ENCODE measurements at places on chromosomes 16 and 17. TPM values are rescaled to one million over a fixed set of nuclear protein-coding genes. Genes with fewer than 3 reads are reported as not detected.

DNA sequence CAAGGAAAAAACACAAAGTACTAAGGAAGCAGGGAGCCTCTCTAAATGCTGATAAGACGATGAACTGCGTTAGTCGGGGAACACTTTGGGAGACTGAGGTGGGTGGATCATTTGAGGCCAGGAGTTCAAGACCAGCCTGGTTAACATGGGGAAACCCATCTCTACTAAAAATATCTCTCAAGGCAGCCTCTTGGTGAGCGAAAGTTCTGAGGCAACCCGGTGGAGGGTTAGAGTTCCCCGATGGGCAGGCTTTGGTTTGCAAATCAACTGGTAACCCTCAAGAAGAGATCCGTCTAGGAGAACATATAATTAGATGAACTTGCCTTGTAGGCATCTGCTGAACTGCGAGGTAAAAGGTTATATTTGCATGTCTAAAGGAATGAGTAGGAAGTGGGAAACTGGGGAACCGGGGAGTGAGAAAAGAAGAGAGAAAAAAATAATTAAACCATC, 44.6 kb downstream of the WSB1 start:
- no peak for DNase-seq

Gene ITGAD
- 0.43 TPM for polyA plus RNA-seq

DNA sequence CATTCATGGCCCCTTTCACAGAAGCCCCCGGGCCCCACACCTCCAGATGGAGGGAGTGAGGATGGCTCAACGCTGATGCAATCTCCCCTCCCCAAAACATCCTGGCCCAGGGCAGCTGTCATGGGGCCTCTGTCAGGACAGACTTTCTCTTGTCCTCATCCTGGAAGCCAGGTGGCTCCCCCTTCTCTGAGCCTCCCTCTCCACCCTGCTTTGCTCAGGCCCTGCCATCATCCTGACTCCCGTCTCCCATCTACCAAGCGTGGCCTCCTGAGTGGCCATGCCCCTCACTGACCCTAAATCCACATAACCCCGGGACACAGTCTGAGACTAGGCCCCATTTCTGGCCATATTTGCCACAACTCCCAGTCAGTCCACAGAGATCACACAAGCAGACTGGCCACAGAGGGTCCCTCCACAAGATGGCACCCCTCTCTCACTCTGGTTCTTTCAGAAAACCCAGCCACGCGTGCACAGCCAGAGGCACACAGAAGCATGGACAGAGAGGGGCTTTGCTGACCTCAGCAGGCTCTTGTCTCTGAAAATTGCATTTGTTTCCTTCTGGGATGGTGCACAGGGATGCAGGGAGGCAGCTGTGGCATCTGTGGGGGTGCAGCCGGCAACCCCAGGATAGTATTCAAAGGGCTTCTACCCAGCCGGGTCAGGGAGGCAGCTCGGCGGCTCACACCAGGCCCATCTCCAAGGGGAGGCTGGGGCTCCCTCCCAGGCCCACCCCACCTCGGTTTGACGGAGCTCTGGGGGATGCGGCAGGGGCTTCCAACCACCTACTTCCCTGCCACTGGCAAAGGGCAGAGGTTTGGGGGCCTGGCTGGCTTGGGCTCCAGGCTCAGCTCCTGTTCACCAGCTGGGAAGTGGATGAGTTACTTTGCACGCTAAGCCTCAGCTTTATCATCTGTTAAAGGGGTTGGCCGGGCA, 16.9 kb downstream of the DOC2B start:
- no peak for DNase-seq

DNA sequence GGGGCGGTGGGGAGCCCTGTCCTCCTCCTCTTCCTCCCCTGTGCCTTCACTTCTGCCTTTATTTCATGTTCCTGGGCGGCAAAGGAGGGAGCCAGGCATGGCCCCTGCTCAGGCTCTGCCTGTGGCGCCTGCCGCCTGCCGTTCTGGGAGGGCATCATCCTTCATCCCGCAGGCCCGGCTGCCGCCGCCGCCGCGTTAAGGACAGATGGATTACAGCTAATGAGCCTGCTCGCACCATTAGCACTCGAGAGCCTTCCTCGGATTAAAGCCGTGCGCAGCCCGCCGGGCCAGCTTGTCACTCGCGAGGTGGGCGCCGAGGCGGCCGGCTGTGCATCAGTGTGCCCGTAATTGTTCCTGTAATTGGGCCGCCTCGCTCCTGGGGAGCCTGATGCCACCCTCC, 127.7 kb upstream of the GSE1 start:
- no peak for DNase-seq

Gene HDAC5
- polyA plus RNA-seq = 66.1 TPM

DNA sequence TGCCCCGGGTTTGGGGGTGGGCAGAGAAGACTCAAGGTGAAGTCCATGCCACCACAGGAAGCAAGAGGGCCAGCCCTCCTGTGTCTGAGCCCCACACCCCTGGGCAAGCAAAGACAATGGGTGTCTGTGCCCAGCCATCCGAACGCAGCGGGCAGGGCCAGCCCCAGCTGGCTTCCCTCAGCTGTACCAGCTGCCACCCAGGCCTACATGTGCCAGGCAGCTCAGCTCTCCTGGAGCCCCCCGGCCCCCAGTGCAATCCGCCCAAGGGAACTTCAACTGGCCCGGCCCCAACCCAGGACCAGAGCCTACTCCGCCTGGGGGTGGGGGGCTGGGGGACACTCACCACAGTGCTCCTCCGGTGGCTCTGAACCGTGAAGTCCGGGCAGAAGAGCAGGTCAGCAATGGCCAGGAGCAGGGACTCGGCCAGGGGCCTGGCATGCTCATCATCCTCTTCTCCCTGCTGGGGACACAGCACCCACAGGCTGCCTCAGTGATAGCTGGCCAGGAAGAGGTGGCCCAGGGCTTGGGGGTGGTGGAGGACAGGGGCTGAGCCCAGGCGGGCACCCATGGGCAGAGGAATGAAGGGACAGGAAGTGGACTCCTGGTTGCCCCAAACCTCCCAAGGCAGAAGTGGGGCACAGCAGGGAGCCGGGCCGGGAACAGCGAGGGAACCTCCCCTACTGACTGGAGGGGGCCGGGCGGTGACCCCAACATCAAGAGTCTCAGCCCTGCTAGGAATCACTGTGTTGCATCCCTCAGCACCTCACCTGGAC, 9.8 kb downstream of the HID1 start:
- no peak for DNase-seq

DNA sequence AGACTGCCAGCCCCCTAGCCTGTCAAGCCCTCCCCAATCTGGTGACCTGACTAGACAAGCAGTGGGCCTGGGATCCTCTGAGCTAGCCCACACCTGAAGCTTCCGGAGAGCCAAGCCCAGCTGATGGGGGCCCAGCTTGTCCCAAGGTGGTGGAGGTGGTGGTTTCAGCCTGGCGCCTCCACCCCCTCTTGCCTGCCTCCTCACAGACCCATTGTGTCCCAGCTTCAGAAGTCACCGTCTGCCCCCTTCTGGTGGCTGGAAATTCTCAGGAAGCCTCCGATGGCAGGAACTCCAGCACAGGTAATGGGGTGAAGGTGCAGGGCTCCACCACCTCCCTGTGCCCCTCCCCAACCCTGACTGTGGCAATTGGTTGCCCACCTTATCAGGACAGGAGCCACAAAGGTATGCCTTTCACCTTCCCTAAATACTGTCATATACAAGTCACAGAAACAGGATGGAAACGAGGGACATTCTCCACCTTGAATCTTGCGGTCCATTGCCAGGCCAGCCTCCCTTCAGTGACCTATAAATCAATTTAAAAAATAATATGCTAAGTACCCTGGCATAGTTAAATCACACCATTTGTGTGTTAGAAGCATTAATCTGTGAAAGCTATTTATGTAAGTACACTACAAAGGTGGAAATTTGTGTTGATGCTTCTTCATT, 66.0 kb upstream of the ZNF423 start:
- DNase-seq = peak; percentile 39

DNA sequence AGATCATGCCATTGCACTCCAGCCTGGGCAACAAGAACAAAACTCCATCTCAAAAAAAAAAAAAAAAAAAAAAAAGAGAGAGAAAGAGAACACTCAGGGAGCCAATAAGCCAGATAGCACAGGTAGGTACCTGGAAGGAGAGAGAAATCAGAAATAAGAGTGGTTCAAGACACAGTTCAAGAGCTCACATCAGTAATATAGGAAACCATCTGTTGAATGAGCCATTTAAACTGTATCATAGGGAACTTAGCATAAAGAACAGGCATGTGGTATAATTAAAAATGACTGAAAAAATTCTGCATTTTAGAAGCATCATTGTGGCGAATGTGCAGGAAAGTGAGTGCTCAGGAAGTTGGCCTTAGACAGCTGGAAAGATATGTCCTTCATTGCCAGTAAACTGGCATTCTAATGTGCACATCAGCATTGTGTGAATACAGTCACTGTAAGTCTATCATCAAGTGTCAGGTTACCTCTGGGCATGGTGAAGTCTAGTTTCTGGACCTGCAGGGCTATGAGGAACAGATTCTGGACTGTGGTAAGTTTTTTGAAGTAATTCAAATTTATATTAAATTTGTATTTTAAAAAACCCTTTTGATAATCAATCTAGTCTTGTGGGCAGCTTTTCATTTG, 20.4 kb downstream of the KRT12 start:
- DNase-seq = no peak

- DNase-seq = no peak
Measured at GRCh38 chr16:27389272-27389961, 12.6 kb upstream of the IL21R start.

GRCh38 chr16:24943471-24943870, 71.7 kb downstream of the ARHGAP17 start:
- no peak for DNase-seq

Gene PKMYT1
- polyA plus RNA-seq = 29.0 TPM

Gene CRYM
- 9.9 TPM for polyA plus RNA-seq

DNA sequence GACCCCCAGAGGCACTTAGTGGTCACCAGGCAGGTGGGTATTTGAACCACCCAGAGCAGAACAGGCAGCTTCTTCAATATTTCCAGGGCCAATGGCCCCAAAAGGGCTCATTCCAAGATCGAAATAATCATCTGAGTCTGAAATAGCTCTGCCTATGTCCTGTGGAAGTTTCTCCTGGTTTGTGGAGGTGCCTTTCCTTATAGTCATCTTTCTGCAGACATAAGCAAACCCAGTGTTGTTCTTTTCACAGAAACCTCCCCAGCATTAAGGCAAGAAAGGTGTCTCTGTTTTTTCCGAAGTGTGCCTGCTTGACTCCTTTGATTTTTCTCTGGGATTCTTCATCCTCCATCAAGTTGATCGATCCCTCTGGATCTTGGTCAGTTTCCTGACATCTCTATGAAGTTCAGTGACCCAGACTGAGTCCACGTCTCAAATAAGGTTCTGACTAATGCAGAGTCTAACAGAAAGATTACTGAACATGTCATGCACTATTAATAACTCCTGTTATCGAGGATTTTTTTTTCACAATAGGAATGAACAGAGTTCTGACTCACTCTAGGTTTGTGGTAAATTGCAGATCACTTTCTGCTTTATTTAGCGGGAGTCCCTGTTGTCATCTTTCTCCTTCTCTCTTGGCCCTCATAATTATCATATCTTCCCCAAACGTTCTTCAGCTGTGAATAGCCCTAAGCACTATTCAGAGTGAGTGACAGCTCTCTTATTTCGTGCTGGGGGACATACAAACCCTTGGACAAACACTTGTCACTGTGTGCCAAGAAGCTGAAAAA, 1.5 kb downstream of the LRRC3C start:
- DNase-seq = no peak

Gene SCIMP
- polyA plus RNA-seq = 1.2 TPM

Gene SOX8
- polyA plus RNA-seq = 2.7 TPM

Gene CFAP52
- 3.9 TPM for polyA plus RNA-seq

DNA sequence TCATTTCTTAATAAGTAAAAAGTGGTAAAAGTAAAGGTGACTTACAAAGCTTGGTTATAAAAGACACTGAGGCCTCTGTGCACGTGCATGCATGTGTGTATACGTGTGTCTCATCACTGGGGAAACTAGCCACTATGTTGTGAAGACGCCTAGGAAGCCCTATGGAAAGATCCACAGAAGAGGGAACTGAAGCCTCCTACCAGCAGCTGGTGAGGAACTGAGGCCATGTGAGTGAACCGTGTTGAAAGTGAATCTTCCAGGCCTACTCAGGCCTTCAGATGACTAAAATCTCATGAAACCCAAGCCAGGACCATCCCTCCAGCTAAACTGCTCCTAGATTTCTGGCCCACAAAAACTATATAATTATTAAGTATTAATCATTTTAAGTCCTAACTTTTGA, 23.7 kb downstream of the PHLPP2 start:
- DNase-seq = no peak

Gene HSD17B2
- polyA plus RNA-seq = 34.8 TPM

GRCh38 chr17:43839670-43840108, 6.7 kb upstream of the MPP3 start:
- DNase-seq = no peak

- no peak for DNase-seq
Measured at GRCh38 chr16:84916850-84917249, 94.5 kb downstream of the ZDHHC7 start.

DNA sequence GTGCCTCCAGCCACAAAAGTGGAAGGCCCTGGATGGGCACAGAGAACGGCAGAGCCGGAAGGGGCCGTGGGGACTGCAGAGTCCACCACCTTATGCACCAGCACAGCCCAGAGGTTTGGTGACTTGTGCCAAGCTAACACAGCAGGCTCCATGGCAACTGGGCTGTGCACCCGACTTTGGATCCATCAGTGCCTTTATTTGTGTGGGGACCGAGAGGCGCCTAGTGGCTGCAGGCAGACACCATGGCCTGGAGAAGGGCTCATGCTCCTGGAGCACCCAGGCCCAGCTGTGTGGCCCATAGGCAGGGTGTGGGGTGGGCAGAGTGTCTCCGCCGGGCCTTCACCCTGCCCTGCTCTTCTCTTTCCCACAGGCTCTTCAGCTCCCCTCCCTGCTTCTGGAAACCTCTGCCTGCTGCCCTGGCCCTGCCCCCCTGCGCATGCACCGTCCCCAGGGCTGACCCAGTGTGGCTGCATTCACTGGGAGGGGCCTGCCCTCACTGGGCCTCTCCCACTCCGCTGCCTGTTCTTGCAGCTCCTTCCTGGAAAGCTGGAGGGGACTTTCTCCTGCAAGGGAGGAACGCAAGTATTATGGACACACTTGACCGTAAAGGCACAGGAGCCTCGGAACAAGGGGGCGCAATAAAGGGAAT, 10.1 kb downstream of the C16orf90 start:
- DNase-seq = no peak

- no peak for DNase-seq
Measured at GRCh38 chr17:64603987-64604386, 58.1 kb downstream of the SMURF2 start.

DNA sequence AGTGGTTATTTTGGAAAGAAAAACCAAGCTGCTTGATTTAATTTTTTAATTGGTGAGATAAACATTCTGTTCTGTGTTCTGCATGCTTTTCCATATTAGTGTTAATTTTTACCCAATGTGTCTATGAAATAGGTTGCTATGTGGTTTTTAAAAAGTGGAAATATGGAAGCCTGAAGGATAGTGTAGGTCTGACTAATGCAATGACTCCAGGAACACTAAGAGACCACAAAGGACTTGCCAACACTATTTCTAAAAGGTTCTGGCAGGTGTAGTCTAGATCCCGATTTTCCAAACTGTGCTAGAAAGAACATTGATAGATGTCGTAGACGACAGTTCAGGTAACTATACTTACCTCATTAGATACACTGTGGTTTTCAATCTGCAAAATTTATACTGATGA, 877.4 kb upstream of the GOT2 start:
- no peak for DNase-seq

Gene MT4
- polyA plus RNA-seq = not detected

GRCh38 chr17:57464191-57464864, 208.0 kb downstream of the MSI2 start:
- DNase-seq = no peak

Measured in left renal cortex interstitium (tissue), 4 donors.